ENCODE measurements at places on chromosomes 6 and 20.

- no peak for DNase-seq
Observed at GRCh38 chr20:54491506-54491905, 16.1 kb downstream of the DOK5 start.

DNA sequence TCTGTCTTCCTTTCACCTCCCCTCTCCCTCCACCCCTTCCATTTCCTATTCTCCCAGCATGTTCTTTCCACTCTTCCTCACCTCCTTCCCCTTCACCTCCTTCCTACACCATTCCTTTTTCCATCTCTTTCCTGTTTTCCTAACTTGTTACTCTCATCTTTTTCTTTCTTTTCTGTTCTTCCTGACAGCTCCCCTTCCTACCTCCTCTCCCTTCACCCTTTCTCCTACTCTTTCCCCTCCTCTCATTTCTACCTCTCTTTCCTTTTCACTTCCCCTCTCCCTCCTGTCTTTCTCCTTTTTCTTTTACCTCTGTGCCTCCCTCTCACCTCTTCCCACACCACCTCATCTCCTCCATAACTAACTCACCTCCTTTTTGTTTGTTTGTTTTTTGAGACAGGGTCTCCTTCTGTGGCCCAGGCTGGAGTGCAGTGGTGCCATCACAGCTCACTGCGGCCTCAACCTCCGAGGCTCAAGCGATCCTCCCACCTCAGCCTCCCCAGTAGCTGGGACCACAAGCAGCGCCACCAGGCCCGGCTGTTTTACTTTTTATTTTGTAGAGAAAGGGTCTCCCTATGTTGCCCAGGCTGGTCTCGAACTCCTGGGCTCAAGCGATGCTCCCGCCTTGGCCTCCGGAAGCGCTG is 864 bp upstream of the ARFGEF2 start:
- no peak for DNase-seq

DNA sequence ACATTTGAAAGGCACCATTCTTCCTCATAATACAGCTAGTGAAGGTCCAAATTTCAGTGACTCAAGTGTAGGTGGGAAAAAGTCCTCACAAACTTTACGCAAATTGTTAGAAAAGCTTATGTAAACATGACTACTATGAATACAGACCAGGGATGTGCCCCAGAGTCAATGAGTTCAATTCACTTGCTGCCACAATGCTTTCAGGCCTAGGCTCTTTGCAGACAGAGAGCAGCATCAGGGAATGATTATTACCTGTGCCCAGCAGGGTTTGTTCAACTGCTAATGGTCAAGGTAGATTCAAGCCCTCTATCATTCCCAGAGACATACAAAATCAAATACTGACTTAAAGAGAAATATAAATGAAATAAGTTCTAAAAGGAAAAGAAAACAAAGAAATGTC is 84.0 kb downstream of the LAMA2 start:
- DNase-seq: no peak

- no peak for DNase-seq
Observed at GRCh38 chr6:123309130-123309529, 313.1 kb downstream of the CLVS2 start.

- no peak for DNase-seq
Observed at GRCh38 chr20:46801003-46801702, 91.7 kb downstream of the SLC2A10 start.

GRCh38 chr6:14075095-14075503 is 42.5 kb upstream of the CD83 start:
- DNase-seq: no peak

DNA sequence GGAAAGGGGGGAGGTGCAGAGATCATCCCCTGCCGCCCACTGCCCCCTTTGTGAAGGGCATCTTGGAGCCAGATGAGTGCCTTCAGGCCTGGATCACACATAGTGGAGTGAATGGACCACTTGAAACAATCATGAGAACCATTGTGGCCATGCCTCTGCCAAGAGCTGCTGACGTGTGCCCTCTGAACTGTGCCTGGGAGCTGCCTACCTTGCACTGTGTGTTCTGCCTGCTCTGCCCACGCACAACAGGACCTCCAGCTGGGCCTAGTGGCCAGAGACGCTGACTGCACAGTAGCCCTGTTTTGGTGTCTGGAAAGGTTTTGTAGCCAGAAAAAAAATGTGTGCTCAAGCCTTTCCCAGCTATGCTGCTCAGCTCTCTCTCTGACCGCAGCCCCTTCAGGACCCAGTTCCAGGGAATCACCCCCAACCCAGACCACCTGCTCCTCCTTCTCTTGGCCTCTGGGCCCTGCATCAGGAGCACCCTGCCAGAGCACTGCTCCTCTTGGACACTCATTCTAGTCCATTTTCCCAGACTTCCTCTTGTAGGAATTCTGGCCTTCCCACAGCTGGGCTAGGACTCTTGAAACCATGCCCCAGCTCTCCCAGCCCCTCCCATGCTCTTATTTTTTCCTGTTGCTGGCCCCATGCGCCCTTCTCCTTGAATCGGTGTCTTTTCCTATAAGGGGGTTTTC is 1.6 kb upstream of the ADIG start:
- DNase-seq: no peak

DNA sequence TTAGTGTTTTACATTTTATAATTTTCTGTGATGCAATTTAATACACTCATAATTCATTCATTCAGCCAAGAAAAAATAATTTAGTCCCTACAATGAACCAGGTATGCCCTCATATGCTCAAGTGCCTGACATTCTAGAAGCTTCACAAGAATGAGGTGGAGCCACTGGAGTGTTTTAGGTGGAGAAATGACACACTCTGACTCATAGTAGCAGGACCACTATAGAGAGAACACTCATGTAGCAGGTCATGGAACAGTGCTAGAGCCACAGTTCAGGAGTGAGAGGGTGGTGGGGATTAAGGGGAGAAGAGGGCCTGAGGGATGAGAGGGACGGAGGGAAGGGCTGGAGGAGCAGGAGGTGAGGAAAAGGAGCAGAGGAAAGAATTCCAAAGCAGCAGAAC is 1.4 kb upstream of the HLA-G start:
- no peak for DNase-seq

GRCh38 chr6:168699631-168700295 is 258.8 kb downstream of the SMOC2 start:
- DNase-seq: no peak

DNA sequence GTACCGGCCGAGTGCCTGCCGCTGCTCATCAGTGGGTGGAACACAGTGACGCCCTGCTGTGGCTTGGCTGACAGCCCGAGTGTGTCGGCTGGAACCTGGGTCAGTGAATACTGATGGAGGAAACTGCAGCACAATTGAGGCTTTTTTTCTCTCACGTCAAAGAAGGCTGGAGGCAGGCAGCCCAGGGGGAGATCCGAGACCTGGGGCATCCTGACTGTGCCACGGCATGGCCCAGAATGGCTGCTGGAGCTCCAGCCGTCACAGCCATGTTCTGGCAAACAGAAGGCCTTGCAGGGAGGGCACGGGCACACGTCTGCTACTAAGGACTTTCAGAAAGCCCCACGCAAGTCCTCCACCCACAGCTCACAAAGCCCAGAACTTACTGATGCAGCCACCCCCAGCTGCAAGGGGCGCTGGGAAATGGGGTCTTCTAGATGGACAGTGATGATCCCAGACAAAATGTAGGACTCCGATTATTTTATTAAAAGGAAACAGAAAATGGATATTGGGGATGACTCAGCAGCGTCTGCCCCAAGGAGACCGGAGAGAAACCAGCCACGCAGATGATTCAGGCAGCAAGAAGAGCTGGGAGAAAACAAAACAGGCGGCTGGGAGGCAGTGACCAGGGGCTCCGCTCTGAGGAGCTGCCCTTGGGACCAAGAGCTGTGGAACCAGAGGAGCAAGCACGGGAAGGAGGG is 140.0 kb downstream of the TAF4 start:
- DNase-seq: peak; percentile 34

GRCh38 chr20:18380908-18381529 is 85.8 kb downstream of the DZANK1 start:
- no peak for DNase-seq

- peak; percentile 72 for DNase-seq
Observed at GRCh38 chr6:31125586-31126363, 5.5 kb upstream of the CDSN start.

GRCh38 chr20:59455402-59456341 is 148.7 kb upstream of the PHACTR3 start:
- DNase-seq: no peak

DNA sequence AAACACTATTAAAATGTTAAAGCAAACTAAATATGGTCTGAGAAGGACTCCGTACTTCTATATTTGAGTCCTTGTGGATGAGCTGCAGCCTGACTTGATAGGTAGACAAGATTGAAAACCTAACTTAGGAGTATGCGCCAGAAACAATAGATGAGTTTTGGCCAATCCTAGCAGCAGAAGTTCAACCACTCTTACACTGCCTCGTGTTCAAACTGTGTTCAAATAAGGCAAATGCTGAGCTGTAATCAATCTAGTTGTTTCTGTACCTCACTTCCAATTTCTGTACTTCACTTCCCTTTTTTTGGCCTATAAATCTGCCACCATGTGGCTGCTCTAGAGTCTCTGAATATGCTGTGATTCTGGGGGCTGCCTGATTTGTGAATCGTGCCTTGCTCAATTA is 13.2 kb upstream of the SERINC1 start:
- no peak for DNase-seq

DNA sequence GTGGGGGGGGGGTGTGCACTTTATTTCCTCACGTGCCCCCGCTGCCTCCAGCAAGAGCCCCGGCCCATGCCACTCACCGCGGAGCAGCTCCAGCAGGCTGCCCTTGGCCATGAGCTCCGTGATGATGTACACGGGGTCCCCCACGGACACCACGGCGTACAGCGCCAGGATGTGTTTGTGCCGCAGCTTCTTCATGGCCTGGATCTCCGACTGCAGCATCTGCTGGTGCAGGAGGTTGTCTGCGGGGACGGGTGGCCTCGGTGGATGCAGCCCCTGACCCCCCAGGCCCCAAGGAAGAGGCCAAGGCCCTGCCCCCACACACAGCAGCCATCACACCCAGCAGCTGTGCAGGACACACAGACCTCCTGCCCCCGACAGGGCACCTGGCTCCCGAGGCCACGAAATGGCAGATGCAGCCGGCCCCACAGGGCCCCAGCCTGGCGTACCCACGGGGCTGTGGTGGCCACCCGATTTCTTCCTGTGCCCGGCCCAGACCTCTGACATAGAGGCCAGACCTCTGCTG is 4.7 kb downstream of the PTK6 start:
- no peak for DNase-seq

GRCh38 chr20:63947638-63948456 is 8.4 kb downstream of the UCKL1 start:
- no peak for DNase-seq

GRCh38 chr20:48404598-48404997 is 423.2 kb downstream of the PREX1 start:
- DNase-seq: no peak

DNA sequence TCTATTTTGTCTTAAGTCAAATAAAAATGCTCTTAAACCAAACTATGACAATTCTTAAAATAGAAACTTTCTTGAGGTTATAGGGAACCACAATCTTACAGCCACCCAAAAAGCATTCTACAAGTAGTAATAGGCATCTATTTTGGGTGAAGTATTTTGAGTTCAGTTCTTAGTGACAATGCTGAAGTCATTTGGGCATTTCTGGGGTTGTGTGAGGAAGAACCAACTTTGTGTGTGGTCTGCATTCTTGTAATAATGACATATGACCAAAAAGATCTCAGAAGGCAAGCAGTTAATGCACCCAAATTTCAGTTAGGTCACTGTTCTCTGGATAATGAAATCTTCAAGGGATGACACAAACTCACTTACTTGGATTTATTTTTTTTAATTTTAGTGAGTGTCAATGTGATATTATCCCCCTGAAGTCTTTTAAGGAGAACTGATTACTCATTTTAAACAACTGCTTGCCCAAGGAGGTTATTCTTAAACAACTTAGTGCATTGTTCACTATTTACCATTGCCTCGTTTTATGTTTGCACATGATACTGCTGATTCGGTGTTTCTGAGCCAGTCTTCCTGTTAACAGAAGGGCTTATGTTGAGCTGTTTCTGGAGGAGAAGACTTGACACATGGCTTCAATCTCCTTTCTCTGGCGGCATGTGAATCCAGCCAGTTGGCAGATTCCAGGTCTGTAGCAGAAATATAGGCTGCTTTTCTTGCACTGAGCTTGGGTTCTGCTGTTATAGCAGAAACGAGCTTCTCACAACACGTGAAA is 618.9 kb downstream of the BCKDHB start:
- DNase-seq: no peak

DNA sequence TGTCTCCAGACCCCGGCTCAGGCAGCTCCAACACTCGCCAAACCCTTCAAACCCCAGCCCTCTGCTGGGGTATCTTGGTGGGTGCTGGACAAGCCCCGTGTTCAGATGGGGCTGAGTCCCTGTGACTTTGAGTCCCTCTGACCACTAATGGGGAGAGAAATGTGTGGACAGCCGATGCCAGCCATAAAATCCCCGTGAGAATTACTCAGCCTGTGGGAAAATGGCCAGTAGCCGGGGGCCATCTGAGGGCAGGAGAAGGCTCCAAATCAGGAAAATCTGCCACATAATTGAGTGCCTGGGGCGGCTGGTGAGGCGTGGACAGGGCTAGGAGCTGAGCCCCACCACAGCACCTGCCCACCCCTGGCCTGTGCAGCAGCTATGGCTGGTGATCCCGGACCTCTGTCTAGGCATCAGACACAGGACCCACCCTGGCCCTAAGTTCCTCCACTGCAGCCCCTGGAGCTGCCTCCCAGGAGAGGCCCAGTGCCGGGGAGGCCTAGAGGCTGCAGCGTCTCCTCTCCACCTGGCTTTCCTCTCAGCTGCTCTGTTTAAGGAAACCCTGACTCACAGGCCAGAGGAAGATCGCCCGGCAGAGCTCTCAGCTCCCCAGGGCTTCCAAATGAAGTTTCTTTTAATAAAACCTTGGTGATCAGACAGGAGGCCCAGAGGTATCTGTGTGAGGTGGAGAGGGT is 53.7 kb upstream of the SLCO4A1 start:
- no peak for DNase-seq

DNA sequence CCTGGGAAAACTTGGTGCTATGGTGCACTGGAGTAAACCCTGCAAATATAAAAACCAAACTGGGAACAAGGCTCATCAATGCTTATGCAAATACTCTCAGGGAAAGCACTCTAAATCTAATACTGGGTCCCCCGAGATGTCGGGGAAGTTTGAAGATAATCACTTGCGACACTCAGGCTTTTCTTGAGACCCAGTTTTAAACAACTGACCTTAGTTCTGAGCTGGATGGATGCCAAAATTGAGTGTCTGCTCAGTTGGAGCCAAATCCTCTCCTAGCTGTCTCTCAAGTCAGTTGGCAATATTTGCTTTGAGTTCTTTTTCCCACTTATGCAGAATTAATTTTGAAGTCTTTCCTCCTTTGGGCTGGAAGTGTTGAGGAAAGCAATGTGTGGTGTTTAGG is 75.5 kb upstream of the CD2AP start:
- DNase-seq: no peak

Measured in AG09309 (cell line).